ENCODE measurements at places on chromosomes 4 and X.
A peak's percentile ranks its signal among the peaks of the same experiment; 100 is the strongest.

DNA sequence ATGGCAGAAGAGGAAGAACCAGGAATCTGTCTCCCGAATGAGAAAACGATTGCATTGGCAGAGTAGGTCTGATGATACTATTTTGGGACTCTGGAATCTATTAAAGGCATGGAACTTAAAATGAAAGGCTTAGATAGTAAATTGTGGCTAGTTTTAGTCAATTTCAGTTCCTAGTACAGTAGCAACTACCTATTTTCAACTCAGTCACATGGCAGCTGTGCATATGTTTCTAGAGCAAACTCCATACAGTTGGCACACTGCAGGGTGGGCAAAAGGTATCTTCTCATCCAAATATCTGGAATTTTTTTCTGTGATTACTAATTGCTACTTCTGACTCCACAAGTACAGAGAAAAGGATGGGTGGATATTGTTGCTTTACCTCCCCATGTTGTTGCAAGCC lies 663.6 kb downstream of the PCDH7 start:
- no peak for DNase-seq

DNA sequence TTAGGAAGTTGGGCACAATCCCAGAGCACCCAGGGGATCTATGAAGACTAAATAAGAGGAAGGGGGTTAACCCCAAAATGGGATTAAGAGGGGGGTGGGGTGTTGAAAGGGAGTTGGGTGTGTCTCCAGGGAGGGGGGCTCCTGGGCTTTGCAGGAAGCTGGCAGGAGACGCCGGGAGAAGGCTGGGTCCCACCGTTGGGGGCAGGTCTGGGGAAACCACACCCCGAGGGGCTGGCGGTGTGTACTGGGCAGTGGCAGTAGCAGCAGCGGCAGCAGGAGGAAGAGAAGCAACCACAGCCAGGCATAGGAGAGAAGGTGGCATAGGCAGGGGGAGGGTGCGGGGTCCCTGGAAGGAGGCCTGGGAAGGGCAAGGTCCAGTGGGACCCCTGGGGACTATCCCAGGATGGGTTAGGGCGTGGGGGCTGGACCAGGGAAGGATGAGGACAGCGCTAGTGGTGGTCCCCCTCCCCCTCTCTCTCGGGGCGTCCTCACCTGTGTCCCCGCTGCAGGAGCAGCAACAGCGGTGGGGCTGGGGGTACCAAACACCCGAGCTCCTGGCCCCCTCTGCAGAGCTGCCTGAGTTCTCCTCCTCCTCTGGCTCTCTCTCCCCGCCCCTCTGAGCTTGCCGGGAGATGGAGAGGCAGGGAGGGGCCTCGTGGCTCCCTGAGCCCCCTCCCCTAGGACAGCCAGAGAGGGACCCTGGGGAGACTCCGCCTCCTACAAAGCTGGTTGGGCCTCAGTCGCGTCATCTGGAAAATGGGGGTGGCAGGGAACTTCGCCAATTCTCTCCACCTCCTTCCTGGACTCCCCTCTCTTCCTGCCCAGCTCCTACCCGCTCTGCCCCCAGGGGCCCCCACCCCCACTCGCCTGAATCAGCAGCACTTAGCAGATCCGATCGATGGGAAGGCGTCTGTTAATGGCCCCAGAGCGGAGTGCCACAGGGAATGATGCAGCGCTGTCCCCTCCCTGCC lies at the start of gene KCND1:
Gene KCND1 (minus strand): TSS at position 596 of the 971 bp plus-strand sequence. CDS start 1,573 bp downstream, outside the sequence.
- DNase-seq: no peak

DNA sequence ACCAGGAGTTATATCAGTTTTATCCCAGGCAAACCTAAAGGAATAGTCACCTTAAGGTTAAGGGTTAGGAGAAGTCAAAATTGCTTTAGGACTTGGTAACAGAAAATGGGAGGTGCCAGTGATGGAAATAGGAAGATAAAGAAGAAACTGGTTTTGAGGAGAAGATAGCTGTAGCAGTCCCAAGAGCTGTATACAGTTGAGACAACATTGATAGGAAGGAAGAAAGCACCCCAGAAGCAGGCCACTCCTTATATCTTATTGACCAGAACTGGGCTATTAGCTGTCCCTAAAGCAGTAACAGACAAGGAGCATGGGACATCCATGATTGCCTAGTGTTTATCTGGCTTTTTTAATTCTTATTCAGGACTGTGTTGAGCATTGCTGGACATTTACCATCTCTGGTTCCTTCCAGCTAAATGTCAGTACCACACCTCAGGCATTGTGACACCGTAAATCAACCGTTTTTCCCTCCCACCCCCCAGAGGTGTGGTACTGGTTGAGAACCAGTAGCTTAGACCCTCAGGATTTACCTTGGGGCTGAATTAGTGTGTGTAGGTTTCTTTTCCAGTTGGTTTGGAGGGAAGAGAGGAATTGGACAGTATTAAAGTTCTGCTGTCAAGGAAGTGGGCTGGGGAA lies 2.0 kb upstream of the PGRMC2 start:
- DNase-seq: no peak

- peak; percentile 58 for DNase-seq
Observed at GRCh38 chrX:131830400-131831184, 192.5 kb upstream of the STK26 start.

DNA sequence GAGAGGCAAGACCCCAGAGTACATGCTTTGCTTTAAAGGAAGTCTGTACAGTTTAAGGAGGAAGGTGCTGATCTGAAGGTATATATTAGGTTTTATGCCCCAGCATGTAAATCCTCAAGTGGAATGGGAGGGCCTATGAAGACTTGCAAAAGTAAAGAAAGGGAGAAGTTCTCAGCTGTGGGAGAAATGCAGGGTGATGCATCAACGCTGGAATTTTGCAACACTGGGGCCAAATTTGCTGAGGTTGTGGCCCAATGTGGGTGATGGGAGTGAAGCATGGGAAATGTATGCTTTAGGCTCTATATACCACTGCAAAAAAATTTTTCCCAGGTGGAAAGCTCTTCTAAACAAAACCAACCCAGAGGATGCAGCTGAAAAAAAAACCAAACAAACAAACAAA lies 33.8 kb upstream of the GPR174 start:
- DNase-seq: no peak

DNA sequence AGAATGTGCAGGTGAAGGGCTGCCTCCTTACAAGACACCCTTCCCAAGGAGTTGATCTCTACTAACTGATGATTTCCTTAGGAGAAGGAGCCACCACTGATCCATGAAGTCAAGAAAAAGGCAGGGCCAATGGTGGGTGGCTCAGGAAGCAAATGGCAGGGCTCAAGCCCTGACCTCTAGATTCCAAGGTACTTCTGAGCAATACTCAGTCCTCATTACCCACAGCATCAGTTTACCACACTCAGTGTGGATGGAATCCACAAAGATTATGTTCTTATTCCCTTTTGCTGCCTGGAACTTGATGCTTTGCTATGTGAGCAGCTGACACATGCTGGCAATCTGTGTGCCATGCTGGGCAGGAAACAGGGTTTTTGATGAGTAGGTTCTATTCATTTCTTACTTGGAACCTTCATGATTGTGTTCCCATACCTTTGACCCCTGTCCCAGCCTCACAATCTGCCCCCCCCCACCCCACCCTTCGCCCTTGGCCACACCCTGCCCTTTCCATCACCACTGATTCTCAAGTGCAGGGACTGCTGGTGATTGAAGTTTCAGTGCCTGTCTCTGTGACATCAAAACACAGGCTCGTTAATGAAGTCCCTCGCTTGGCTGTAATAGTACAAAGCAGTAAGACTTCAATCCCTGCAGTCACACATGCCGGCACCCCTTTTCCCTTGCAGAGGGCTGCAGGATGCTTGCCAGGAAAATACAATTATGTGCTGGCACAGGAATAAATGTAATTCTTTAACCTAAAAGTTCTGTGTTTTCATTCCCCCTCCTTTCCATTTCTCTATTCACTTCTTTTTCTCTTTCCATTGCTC lies 135.6 kb upstream of the GPC4 start:
- DNase-seq: no peak

DNA sequence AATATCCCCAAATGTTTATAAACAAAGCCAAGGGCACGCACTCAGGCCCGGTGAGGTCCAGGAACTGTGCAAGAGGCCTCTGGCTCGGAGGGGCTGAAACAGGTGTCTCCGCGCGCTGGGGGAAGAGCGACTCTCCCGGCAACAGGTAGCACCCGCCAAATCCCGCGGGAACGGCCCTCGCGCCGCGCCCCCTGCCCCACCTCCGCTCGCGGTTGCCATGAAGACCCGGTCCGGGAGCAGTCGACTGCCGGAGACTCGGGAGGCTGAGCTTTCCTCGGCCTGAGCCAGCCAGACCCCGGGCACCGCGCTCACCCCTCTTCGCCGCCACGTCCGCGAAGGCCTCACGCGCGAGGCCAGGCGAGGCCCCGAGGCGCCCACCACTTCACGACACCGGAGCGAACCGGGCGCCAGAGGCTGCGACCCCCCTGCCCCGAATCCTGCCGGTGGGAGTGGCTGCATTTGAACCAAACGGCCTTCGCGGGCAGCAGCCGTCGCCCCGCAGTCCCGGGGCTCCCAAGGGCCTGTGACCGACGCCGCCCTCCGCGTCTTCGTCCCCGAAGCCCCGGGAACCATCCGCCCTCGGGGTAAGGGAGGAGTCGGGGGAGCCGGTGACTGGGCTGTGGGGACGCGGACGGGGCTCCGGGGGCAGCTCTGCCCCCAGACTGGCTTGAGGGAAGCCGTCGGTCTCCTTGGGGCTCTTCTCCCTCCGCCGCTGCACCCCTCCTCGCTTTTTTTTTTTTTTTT lies at the start of gene NSUN7:
Gene NSUN7 (plus strand): TSS at position 239 of the 744 bp plus-strand sequence. CDS start 739 bp downstream, outside the sequence.
- no peak for DNase-seq

- DNase-seq: no peak
Observed at GRCh38 chr4:16268290-16268689, 42.0 kb upstream of the TAPT1 start.

GRCh38 chr4:120445186-120445585 lies 378.5 kb upstream of the MAD2L1 start:
- DNase-seq: no peak

DNA sequence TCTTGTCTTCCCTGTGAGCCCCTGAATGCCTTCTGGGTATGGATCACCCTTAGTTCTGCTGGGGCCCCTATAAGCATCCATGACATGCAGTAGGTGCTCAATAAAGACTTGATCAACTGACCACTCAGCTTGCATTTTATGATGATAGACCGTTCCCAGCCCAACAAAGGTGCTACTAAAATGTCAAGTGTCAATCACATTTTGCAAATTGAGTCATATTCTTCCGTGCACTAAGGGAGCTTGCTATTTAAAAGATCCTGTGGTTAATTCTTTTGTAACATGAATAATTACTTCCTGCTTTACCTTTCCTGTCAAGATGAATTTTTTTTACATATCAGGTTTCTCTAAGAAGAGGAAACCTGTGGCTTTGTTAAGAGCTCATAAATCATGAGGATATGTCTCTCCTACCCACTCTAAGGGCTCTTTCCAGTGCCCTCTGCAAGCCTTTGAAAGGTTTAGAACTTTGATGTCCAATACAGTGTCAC lies 47.6 kb downstream of the SH3KBP1 start:
- no peak for DNase-seq

GRCh38 chr4:151573474-151573873 lies 164.5 kb downstream of the FHIP1A start:
- DNase-seq: no peak

- no peak for DNase-seq
Observed at GRCh38 chrX:52078131-52078530, 9.1 kb upstream of the MAGED4B start.

DNA sequence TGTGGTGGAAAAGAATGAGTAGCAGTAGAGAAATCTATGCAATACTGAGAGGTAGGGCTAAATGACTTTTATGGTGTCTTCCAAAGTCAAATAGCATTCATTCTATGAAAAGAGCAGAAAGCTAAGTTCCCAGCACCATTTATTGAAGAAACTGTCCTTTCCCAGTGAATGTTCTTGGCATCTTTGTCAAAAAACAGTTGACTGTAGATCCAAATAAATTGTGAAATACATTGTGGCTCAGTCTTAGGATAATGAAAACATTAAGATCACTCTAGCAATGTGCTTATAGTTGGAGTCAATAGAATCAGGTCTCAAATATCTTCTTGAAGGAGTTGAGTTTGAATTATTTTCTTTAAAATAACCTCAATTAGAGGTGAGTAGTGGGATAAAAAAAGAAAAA lies 19.4 kb downstream of the AREG start:
- no peak for DNase-seq

DNA sequence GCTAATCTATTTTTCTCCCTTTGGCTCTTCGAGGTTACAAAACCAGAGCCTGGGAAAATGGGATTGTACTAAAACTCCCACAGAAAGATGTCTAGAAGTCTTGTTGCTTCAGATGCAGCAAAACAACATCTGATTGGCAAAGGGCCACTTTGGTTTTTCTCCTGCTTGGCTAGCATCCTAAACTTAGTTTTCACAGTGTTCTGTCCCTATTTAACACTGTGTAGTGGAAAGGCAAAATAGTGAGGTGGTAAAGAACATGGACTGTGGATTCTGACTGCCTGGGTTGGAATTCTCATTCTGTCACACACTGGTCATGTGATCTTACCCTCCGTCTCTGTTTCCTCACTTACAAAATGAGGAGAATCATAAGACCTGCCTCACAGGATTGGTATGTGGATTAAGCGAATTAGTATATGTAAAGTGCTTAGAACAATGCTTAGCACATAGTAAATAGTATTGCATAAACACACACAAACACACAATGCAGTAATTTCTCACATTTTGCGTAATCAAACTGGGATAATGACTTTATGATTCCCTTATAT lies 23.5 kb downstream of the TIGD2 start:
- DNase-seq: peak; percentile 54

- peak; percentile 11 for DNase-seq
Observed at GRCh38 chr4:163071308-163071707, 95.4 kb downstream of the NAF1 start.

GRCh38 chr4:39004758-39005157 lies 27.5 kb downstream of the TMEM156 start:
- DNase-seq: no peak

DNA sequence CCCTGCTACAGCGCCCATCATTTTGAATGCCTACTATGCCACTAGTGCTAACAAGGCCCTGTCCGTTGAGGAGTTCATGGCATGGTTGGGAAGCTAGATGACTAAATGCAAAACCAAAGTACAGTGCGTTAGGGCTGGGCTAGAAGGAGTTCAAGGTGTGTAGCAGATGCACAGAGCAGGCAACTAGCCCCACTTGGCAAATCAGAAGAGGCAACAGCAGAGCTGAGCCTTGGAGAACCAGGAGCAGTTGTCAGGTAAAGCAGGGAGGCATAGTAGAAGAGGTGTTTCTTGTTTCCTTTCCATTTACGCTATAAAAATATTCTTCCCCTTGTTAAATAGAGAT lies 146.6 kb upstream of the CPEB2 start:
- DNase-seq: no peak

DNA sequence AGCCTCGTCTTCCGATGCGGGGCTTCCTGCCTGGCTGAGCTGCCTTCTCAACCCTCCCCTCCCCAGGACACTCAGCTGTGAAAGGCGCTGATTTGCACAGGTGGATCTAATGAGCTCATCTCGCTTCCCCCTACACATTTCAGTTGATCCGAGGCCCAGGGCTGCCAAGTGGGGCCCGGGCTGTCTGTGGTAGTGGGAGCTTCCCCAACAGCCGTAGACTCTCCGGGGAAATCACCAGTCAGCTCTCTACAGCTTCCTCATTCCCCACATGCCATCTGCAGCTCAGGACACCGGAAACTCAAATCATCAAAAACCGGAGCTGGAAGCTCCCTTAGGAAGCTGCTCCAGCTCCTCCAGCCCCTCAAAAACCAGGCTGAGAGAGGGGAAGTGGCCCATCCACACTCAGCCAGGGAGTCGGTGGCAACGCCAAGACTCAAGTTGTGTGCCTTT lies 56.2 kb downstream of the SMIM20 start:
- no peak for DNase-seq

All from AG08395 (cell line).